ENCODE measurements at places on chromosomes 12 and 14. TPM values are rescaled to one million over a fixed set of nuclear protein-coding genes. Genes with fewer than 3 reads are reported as not detected.

ST8SIA1 gene
- 11.4 TPM for total RNA-seq

CABP1 gene
- total RNA-seq, result 0.13 TPM

NTS gene
- total RNA-seq, result not detected

VWF gene
- not detected for total RNA-seq

TSPAN8 gene
- not detected for total RNA-seq

OASL gene
- total RNA-seq, result 4.0 TPM

COX8C gene
- total RNA-seq, result not detected

VDR gene
- total RNA-seq, result 83.4 TPM

CD163 gene
- total RNA-seq, result 3.0 TPM

RIN3 gene
- 46.0 TPM for total RNA-seq

E2F7 gene
- total RNA-seq, result 10.7 TPM

NINJ2 gene
- total RNA-seq, result 3.3 TPM

IRAK4 gene
- 25.7 TPM for total RNA-seq

SIX1 gene
- not detected for total RNA-seq

CLECL1 gene
- 3.6 TPM for total RNA-seq

UNC79 gene
- total RNA-seq, result not detected

ANKRD33 gene
- total RNA-seq, result not detected

TAS2R20 gene
- 0.46 TPM for total RNA-seq

PLXNC1 gene
- total RNA-seq, result 5.0 TPM

PIK3C2G gene
- total RNA-seq, result not detected

DCN gene
- total RNA-seq, result not detected

ITFG2 gene
- total RNA-seq, result 39.3 TPM

RASSF9 gene
- total RNA-seq, result not detected

RNASE3 gene
- not detected for total RNA-seq

RNF212B gene
- not detected for total RNA-seq

PTPRO gene
- 0.48 TPM for total RNA-seq

PEBP1 gene
- total RNA-seq, result 140 TPM

AGAP2 gene
- 31.7 TPM for total RNA-seq

SLC38A4 gene
- not detected for total RNA-seq

RASSF3 gene
- total RNA-seq, result 58.2 TPM

HOXC5 gene
- not detected for total RNA-seq

RNU6-7 gene
- not detected for total RNA-seq

JKAMP gene
- total RNA-seq, result 30.4 TPM

TMPRSS12 gene
- total RNA-seq, result not detected

KCNA1 gene
- total RNA-seq, result not detected

ATL1 gene
- 1.3 TPM for total RNA-seq

CD4 gene
- total RNA-seq, result 1.2 TPM

ATXN3 gene
- total RNA-seq, result 25.1 TPM

GNB3 gene
- 0.48 TPM for total RNA-seq

ART4 gene
- total RNA-seq, result not detected

ACSM4 gene
- not detected for total RNA-seq

IKZF4 gene
- total RNA-seq, result 11.6 TPM

TEX52 gene
- not detected for total RNA-seq

KRT77 gene
- not detected for total RNA-seq

SPX gene
- total RNA-seq, result 0.28 TPM

Data from CD8-positive, alpha-beta memory T cell (primary cell).